ENCODE measurements at places on chromosomes 7 and 10.

DNA sequence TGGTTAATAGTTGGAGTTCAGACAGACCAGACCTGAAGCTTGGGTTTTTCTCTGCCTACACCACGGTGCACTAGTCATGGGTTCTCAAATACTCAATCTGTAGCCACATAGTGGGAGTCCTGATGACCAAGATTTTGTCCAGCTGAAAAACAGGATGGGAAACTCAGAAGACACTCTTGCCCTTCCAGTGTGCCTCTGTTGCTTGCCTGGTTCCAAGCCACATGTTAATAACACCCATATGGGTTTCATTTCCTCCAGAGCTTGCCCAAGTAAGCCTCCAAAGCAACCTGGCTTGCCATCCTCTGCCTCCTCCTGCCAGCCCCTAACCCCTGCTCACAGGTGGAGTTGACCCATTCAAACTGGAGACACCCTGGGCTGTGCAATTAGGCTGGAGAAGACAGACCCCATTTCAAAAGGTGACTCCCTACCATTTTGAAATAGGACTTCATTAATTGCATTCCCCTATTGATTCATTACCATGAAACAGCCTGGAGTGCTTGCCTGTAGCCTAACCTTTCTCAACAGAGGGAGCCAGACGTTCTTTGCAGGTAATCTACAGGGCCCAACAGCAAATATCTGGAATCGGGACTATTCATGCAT lies 108.0 kb upstream of the HABP2 start:
- DNase-seq = no peak

GRCh38 chr10:78966844-78967488 lies 101.8 kb upstream of the ZMIZ1 start:
- DNase-seq = no peak

- no peak for DNase-seq
These were observed 433.2 kb downstream of the TNS3 start for GRCh38 chr7:47148536-47149207.

- no peak for DNase-seq
These were observed 35.2 kb downstream of the ZNF487 start for GRCh38 chr10:43471935-43472720.

DNA sequence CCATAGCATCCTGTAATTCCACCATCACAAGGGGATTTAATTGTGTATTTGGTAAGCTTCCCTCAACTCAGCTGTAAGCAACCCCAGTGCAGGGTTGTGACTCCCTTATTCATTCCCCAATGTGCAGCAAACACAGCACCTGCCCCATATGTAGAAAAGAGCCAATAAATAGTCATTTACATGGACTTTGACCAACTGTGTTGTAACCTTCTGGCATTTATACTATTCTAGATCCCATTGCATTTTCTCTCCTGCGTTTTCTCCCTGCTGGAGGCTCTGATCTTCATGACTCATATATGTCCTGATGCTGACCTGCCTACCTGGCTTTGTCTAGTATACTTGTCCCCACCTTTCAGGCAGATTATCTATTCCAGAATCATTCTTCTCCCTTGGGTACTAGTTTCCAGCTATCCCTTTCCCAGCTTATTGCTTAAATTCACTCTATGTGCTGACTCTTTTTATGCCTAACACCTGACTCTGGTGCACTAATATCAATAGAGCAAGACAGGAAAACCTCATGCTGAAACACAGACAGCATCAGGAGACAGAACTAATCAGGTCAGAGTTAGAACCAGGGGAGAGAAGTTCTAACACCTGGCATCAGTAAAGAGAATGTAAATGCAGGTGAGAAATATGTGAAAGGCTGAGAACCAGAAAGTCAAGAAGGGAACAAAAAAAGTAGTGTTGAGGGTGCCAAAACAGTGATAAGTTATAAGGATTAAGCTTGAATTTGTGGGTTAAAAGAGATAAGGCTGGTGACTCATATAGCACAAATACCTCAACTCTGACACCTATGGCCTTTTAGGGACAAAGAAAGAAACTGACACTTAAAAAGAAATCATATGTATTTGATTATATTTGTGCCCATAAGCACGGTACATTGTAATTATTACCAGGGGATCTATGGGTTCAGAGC lies 402.7 kb downstream of the IPMK start:
- DNase-seq = no peak

DNA sequence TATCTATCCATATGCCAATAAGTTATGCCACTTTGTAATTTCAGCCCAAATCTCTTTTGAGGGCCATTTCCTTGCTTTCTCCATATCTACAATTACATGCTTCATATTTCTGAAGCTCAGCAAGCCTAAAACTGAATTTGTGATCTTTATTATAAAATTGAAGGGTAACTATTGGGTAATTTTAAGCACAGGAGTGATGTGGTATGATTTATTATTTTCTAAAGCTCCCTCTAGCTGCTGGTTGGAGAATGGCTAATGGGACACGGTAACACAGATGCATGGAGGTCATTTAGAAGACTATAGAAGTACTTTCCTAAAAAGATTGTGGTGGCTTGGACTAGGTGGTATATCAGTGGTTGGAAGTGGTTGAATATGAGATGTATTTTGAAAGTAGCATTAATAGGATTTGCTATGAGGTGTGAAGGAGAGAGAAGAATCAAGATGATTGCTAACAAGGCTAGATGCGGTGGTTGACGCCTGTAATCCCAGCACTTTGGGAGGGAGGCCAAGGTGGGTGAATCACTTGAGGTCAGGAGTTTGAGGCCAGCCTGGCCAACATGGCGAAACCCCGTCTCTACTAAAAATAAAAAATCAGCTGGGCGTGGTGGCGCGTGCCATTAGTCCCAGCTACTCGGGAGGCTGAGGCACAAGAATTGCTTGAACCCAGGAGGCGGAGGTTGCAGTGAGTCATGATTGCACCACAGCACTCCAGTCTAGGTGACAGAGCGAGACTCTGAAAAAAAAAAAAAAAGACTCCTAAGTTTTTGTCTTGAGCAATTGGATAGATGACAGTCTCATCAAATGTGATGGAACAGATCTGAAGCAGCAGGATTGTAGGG lies 13.9 kb downstream of the KLHDC10 start:
- DNase-seq = no peak

DNA sequence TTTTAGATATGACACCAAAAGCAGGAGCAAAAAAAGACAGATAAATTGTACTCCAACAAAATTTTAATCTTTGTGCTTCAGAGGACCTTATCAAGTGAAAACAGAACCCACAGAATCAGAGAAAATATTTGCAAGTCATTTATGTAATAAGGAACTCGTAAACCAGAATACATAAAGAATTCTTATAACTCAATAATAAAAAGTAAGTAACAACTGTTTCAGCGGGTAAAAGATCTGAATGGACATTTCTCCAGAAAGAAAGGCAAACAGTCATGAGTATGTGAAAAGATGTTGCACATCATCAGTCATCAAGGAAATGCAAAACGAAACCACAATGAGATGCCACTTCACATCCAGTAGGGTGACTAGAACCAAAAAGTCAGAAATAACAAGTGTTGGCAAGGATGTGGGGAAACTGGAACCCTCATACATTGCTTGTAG lies 167.7 kb upstream of the KCTD7 start:
- DNase-seq = no peak

DNA sequence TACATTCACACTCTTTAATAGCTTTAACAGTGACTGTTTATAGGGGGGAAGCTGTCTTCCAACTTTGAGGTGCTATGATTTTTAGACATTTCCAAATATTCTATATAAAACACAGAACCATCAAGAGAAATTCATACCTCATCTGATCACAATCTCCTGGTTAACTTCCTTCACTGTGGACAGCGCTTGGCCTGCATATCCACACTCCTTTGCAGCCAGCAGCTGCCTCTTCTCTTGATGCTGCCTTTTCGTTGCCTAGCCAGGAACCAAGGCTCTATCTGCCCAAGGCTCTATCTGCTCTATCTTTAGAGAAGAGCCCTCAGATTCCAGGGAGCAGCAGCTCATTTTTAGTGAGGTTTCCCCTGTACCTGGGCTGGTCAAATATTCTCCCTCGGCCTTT lies 252.0 kb downstream of the PTEN start:
- DNase-seq = no peak

- DNase-seq = no peak
These were observed 33.9 kb downstream of the FAM107B start for GRCh38 chr10:14740684-14741247.

DNA sequence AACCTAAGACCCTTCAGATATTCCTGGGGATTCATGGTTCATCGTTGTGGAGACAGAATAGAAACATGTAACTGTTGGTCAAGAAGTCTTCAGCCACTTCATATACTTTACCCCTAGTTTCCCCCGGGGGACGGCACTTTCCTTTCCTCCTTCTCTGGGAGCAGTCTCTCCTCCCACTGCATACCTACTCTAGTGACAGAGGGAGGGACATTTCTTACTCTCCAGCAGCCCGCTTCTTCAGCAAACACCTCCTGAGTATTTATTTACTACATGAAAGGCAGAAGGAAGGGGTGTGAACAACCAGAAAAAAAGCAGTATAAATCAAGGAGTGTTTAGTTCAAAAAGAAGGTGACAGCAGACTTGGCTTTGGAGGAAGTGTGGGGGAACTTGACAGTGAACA lies 69.0 kb downstream of the LHFPL3 start:
- no peak for DNase-seq

GRCh38 chr7:151248346-151249033 lies at the start of gene SMARCD3:
SMARCD3 (minus strand) TSS chr7:151248694; CDS start chr7:151248562, 132 bp downstream.
- no peak for DNase-seq

DNA sequence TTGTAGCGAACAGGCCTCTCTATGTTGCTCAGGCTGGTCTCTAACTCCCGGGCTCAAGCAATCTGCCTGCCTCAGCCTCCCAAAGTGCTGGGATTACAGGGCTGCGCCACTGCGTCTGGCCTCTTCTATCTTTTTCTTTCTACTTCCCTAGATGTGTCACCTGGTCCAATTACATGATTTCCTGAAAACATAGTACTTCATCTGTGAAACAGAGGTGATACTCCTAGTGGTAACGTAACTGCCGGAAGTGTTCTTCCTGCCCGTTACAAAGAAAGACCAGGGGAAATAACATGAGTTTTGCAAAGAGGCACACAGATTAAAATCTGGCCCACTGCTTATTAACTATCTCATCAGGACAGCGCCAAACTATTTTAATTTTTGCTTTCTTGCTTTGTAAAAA lies 18.4 kb upstream of the HGF start:
- DNase-seq = no peak
